Vagina (tissue), 2 donors: ENCODE measurements at places on chromosomes 16 and 17. TPM values are rescaled to one million over a fixed set of nuclear protein-coding genes. Genes with fewer than 3 reads are reported as not detected.

GRCh38 chr16:56384074-56384721 lies 41.1 kb downstream of the AMFR start:
- no peak for DNase-seq

- no peak for DNase-seq
Measured at GRCh38 chr16:84307209-84307954, 12.7 kb downstream of the WFDC1 start.

GRCh38 chr17:83052241-83052564 lies 27.2 kb upstream of the METRNL start:
- no peak for DNase-seq

DNA sequence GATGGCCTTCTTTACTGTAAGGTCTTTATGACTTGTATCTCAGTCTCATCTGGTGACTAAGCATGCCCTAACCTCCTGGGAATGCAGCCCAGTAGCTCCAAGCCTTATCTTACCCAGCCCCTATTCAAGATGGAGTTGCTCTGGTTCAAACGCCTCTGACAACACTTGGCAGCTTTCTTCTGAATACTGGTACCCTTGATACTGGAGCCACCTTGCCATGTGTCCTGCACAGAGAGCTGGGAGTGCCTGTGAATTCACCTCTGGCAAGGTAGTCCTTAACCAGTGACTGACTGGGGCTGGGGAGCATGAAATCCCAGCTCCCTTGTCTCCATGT lies 17.2 kb downstream of the NUDT7 start:
- DNase-seq: no peak

GRCh38 chr17:4008441-4009185 lies 44.4 kb upstream of the ATP2A3 start:
- no peak for DNase-seq

- no peak for DNase-seq
Measured at GRCh38 chr16:19844945-19845641, 39.6 kb downstream of the GPRC5B start.

DNA sequence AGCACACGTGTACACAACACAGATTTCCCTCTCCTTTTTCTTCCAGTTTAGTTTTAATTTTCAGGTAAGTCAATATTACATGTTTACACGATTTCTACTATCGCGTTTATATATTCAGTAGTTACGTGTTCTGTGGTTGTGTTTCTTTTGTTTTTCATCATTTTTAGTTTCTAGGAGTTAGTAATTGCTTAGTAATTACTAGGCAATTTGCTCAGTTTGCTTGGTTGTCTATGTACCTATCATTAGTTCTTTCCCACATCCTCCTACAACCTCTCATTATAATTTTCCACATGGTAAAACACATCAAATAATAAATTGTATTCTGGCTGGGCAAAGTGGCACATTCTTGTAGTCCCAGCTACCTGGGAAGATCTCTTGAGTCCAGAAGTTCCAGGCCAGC lies 24.6 kb upstream of the GUCY2D start:
- no peak for DNase-seq

DNA sequence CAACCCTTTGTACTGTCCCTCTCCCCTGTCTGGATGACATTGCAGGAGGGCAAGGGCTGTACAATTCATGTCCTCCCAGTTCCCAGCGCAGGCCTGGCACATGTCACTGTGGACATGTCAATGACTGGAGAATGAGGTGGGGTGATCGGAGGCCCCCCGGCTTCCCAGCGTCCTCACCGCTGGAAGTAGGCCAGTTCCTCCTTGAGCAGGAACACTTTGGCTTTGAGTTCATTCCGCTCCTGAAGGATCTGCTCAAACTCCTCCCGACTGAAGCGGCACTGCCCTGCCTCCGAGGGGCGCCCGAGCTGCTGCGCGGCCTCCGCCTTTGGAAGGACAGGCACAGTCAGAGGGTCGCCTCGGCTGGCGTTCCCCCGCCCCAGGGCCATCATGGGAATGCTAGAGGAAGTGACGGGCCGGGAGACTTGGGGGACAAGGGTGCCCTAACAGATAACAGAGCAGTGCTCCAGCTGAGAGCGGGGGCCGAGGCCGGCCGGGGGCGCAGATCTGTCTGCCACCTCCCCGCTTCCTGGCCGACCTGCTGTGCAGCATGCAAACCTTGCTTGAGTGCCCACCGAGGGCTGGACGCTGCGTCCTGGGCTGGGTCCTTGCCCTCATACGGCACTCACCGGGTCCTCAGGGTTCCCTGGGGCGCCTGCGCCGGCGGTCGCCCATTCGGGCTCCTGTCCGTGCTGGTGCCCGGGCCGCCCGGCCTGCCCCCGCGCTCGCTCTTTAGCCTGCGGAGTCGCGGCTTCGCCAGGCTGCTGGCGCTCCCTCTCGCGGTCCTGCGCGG lies 1.3 kb downstream of the RILP start:
- DNase-seq: no peak

Gene KIFC3
- total RNA-seq: 36.8 TPM
